HCT116 (cell line): ENCODE measurements at places on chromosomes 3 and 15.

DNA sequence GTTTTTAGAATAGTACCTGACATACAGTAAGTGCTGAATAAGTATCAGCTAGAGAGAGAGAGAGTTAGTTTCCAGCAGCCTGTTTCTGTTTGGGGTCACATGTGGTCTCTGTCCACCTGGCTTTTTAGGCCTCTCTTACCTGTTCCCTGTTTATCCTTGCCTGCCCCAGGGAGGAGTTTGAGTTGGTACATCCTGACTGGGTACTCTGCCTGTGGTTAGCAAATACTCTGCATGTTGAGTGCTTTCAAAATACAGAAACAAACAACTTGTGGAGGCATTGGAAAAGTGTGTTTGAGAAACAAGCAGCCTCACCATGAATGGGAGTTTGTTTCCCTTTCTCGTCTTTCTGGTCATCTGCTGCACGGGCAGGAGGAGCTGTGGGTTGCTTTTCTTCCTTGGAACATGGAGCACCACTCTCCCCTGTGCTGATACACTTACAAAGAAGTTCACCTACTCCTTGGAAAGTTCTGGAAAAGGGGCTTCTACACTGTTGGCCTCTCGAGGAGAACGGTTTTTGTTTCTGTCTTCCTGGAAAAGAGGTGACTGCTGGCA is 166.1 kb downstream of the PGPEP1L start:
- DNase-seq = no peak

DNA sequence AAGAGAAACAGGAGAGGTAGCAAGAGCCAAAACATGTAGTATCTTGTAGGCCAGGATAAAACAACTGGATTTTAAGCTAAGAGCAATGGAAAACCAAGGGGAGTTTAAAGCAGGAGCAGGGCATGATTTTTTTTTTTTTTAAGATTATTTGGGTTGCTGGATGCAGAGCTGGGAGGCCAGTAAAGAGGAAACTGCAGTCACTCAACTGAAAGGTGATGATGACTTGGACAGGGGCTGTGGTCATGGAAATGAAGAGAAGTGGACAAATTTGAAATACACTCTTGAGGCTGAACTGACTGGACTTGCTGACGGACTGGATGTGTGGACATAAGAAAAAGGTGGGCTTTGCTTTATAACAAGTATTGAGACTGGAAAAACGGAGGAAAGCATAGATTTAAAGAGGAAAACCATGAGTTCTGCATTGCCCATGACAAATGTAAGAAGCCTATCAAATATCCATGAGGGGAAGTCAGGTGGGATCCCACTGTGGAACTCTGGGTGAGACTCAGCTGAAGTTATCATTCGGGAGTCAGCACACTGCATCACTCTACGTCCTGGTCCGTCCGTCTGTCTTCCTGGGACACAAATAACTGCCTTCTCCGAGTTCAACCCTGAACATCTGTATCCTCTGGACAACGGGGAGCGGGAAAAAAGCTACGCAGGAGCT is 688 bp downstream of the XPC start:
- DNase-seq = peak; percentile 2

GRCh38 chr3:7877312-7877711 is 624.3 kb upstream of the LMCD1 start:
- DNase-seq = peak; percentile 59

GRCh38 chr3:81581966-81582599 is 179.4 kb downstream of the GBE1 start:
- DNase-seq = peak; percentile 15

- DNase-seq = no peak
These were observed 195.6 kb downstream of the XXYLT1 start for GRCh38 chr3:195075199-195075940.

GRCh38 chr3:61200270-61200669 is 51.0 kb downstream of the FHIT start:
- DNase-seq = no peak

DNA sequence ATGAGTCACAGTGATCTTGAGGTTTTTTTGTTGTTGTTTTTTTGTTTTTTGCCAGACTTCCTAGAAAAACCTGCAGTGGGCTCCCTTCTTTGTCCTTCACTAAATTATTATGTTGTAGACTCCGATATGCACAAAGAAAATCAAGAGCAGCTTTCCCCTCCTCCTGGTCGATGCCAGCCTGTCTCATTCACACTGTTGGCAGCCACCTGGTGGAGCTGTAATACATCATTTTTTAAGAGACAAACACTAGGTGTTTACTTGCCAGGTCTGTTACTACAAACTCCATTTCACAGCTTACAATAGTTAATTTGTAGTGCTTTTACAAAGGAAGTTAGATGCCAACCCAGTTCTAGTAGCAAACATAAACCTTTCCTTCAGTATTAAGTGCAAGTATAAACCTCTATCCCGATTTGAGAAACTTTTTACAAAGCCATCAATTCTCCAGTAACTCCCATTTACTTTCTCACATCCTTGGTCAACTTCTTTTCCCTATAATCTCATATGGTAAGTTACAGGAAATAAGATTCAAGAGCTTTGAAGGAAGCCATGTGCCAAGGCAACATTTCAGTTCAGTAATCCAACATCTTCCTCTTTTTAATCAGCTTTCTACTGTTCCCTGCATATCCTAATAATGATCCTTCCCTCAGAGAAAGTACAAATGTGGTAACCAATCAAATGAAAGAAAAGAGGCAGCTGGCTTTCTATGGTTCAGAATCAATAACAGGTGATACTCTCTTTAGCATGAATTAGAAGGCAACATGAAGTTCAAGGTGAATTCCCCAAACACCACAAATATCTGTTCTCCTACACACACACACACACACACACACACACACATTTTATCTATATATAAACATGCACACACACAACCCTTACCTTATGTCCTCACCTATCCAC is 14.0 kb downstream of the AAGAB start:
- peak; percentile 21 for DNase-seq

GRCh38 chr3:126857928-126858327 is 125.0 kb upstream of the PLXNA1 start:
- no peak for DNase-seq

DNA sequence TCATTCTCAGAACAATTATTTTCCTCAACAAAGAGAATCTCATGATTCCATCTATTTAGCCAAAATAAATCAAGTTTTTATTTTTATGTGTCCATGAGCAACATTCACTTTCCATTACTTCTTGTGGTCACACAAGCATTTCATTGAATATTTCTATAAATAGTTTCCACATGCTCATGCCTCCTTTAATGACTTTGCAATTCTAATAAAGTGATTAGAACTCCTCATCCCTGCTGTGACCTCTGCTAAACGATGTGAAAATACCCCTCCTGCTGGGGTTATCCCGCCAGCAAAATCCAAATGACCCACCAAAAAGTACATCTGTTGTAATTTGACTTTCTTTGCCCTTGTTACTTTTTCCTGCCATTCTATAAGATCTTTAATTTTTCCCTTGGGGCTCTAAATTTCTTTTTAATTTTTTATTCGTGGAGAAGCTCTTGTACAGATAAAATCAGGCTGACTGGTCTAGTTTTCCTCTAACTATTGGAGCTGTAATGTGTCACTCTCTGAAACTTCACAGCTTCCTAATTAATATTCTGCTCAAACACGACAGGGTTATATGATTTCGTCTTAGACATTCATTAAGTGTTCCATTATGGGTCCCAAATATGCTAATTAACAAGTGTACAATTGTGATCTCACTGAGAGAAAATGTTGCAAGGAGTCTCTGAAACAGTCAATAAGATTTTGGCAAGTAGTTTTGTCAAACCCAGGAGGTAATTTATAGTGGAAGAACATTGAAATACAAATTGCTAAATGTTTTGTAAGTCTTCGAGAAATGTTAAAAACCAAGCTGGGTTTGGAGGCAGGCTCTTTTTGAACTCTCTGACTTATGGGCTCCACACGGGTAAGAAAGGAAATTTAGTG is 533.1 kb upstream of the NAALADL2 start:
- no peak for DNase-seq

- no peak for DNase-seq
These were observed 574.6 kb upstream of the ARPP21 start for GRCh38 chr3:35064761-35065160.

DNA sequence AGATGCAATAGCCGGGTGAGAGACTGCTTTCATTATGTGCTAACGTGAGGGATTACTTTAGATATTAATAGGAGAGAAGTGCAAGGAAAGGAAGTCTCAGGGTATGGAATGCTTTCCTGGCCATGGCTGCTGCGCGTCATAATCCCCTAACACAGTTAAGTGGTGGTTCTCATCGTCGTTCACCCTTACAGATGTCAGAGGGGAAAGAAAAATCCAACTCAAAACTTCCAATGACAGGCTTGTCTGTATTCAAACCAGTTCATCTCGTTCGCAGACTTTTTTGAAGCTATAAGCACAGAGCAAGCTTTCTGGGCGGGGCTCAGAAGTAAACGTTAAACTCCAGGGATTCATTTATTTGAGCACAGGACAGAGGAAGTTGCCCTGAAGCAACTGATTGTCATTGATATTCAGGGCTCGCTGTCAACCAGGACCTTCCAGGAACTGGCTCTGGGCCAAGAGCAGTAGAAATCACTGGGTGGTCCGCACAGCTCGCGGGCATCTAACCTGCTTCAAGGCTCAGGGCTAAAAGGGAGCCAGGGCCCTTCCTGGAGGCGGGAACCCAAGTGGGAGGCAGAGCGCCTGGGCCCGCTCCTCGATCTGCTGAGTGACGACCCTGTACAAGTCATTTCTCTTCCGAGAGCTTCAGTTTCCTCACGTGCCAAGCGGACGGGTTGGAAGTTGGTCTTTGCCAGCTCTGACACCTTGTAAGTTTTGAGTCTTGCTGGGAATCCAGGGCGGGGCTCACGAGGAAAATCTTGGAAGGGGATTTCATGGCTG is 1.1 kb upstream of the LPP start:
- no peak for DNase-seq

DNA sequence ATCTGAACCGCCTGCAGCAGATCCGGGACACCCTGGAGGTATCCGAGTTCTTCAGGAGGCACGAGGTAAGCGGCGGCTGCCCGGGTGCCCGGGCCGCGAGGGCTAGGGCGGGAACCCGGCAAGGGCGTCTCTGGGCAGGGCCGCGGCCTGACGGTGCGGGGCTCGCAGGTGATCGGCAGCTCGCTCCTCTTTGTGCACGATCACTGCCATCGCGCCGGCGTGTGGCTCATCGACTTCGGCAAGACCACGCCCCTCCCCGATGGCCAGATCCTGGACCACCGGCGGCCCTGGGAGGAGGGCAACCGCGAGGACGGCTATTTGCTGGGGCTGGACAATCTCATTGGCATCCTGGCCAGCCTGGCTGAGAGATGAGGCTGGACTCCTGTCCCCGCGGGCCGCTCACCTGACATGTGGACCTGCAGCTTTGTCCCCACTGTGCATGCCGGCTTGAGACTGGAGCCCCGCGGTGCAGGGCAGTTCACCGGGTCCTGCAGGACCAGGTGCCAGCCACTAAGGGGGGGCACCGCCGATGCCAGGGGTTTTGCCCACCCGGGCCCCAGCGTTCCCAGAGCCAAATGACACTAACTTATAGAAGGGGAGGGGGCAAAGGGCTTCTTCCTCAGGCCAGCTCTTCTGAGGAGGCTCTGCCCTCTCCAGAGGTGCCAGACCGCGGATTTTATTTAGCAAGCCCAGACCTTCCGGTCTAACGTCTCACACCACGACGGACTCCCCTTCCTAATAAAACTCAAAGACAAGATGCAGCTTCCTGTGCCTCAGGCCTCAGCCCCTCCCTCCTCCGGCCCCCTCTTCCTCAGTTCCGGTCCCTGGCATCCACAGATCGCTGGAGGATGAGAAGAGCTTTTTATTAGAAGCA is 9.4 kb downstream of the ITPKA start:
- no peak for DNase-seq

DNA sequence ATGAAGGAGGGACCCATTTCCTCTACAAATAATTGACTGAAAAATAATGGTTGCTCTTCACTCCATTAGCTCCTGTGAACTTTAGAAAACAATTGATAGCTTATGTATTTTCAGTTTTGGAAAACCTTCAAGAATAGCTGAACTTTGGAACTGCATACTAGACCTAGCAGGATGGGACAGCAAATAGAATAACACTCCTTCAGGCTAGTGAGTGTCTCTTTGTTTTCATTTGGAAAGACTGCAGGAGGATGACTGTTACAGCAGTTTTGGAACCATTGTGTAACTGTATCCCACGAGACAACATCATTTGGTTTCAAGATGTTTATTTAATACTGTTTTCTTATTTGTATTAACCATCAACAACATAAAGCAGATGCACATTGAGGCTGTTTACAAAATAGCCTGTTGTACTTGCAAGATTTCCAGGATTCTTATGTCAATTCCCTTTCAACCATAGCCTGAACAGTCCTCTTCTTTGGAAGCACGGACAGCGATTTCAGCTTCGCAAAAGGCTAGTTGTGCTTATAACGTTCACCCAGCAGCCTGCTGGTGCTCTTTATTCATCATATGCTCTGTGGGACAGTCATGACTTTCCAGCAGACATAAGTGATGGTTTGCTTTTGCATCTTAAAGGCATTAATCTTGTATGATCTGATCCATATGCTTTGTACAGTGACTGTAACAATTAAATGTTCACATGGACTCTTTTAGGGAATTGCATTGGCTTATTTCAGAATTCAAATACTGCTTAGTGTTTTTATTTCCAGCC is 335.5 kb downstream of the IL5RA start:
- DNase-seq = no peak

DNA sequence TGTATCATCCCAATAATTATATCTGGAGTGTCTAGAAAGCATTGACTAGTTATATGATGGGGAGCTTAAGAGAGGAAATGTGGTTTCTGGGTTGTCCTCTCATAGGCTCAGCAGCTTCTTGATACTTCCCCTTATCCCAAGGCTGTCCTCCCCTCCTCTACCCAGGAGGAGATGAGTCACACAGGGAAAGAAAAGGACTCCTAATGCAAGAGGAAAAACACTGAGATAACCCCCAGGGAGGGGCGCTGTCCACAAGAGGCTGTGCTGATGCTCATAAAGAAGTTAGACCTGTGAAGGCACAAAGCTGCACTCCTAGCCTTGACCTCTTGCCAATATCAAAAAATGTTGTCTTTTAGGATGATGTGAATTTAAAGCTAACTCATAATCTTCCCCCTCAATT is 28.8 kb upstream of the GYG1 start:
- peak; percentile 56 for DNase-seq

- DNase-seq = no peak
These were observed 218.5 kb upstream of the TTC14 start for GRCh38 chr3:180383332-180384020.

DNA sequence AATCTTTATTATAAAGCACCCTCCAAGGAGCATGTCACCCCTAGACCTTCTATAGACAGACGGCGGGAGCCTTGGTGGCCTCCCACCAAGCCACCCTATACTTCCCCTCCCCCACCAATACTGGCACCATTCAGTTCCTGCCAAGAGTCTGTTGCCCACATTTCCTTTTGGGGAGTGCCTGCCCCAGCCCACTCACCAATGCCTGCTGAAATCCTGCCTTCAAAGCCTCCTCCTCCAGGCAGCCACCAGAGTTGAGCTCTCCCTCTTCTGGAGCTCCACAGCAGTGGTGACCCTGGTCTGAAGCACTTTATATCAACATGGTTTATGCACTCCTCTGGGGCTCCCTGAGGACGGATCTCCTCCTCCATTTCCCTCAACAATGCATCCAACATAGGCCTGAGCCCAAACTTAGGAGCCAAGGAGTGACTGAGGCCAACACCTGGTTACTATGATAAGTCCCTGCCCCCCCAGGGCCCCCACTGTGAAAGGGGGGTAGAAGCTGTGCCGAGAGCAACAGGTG is 8.8 kb downstream of the CCDC33 start:
- DNase-seq = no peak
